ENCODE measurements at places on chromosomes 11 and 22.

GRCh38 chr11:47104261-47104950, 72.3 kb downstream of the ARFGAP2 start:
- no peak for DNase-seq

GRCh38 chr22:50620593-50621355, 7.2 kb downstream of the ARSA start:
- peak; percentile 68 for DNase-seq

GRCh38 chr11:66006134-66006890, 4.0 kb downstream of the BANF1 start:
- no peak for DNase-seq

- peak; percentile 66 for DNase-seq
Observed at GRCh38 chr11:7575841-7576725, 62.3 kb downstream of the PPFIBP2 start.

GRCh38 chr11:116049383-116049782, 545.2 kb upstream of the CADM1 start:
- DNase-seq: no peak

DNA sequence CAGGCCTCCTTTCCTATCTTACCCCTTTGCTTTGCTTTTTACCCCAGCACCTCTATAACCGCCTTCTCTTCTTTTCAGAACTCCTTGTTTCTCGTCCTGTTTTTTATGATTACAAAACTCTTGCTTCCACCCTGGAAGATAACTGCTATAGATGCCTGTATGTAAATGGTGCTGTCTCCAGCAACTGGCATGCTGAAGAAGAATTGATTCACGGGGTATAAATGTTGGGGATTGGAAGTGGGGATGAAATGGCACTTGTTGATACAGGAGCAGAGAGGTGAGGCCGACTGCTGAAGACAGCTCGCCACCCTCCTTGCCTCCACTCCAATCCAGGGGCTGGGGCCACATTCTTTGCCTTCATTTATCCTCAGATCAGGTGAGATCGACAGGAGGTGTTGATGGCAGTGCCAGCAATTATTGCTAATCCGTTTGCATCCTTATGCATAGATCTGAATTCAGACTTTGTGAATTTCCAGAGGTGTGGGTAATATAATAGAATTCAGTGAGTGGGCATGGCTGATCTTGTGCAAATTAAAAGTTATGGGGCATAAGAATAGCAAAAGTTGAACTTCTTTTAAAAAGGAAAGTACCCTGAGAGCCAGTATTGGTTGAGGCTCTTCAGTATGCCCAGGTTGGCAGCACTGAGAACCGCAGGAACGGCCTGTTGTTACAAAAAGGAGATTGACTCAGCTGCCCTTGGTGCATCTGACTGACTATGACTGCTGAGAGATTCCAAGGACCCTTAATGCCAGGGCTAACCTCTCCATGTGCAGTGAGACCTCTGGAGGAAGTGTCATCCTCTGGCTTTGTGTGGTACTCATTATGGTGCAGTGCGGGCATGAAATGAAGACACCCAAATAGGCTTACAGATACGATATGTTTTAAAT, 5.3 kb downstream of the NEAT1 start:
- peak; percentile 71 for DNase-seq

DNA sequence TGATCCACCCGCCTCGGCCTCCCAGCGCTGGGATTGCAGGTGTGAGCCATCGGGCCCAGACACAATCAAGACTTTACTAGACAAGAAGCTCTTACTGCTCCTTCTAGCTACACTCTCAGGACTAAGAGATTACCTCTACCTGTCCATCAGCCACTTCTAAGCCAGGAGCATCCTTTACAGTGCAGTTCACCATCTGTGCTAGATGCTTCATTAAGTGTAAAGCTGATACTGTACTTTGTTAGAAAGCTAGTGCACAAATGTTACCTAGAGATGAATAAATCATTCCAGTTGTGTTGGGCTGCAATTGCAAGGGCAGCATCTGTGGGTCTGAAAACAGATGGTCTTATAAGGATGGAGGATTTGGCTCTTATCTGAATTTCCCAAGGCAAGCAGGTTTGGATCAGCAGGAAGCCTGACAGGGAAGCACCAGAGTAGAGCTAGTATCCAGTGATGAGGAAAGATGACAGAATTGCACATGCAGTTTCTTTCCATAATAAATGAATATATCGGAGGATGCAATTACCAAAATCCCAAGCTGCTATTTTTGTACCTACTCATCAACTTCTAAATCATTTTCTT, 58.3 kb downstream of the FAM168A start:
- DNase-seq: no peak

- no peak for DNase-seq
Observed at GRCh38 chr11:81756864-81757595, 976.6 kb downstream of the FAM181B start.

- DNase-seq: no peak
Observed at GRCh38 chr11:57547854-57548377, 10.5 kb downstream of the SMTNL1 start.

GRCh38 chr11:61814247-61814957, 2.4 kb downstream of the FADS1 start:
- no peak for DNase-seq

- DNase-seq: no peak
Observed at GRCh38 chr11:130947889-130948288, 31.6 kb upstream of the SNX19 start.

GRCh38 chr11:113488931-113489351, 13.7 kb upstream of the DRD2 start:
- no peak for DNase-seq

DNA sequence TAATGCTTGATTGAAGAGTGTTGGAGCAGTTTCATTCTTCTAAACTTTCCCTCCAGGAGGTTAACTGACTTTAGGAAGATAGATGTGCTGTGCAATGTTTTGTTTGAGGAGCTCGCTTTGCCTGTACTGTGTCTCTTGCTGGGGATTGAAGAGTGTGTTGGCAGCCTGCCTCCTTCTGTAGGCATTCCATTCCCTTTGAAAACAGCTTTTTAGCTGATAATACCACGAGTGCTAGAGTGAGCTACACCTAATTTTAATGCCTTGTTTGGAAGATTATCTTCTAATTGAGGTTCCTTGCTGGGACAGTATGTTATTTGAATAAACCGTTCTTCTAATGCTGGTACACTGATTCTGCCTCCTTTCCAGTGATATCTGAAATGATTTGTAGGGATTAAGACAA, 7.2 kb downstream of the DDX10 start:
- no peak for DNase-seq

- DNase-seq: no peak
Observed at GRCh38 chr11:87596176-87596575, 558.4 kb downstream of the TMEM135 start.

- no peak for DNase-seq
Observed at GRCh38 chr11:91859666-91860065, 365.0 kb upstream of the FAT3 start.

DNA sequence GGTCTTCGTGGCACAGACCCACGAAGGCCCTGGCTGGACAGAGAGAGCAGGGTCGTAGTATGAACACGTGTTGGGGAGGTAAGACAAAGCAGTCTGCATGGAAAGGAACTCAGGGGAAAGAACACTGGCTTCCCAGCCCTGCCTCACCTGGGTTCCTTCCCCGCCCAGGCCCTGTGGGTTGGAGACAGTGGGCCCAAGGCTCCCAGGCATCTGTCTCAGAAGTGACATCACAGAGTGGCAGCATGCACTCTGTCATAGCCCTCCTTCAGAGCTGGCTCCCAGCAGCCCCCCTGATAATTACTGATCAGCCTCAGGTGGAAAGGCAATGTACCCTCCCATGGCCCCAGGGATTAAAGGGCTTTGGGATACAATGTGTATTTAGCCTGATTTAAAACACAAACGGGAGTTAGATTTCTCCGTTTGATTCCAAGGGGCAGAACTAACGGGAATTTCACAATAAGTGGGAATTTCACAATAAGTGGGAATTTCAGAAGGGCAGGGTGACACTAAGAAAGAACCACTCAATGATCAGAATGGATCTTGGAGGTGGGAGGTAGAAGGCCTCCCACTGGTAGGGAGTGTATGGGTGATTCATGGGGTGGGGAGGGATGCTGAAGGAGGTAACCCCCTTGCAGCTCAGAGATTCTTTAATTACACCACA, 65.1 kb downstream of the SLC22A12 start:
- DNase-seq: no peak

DNA sequence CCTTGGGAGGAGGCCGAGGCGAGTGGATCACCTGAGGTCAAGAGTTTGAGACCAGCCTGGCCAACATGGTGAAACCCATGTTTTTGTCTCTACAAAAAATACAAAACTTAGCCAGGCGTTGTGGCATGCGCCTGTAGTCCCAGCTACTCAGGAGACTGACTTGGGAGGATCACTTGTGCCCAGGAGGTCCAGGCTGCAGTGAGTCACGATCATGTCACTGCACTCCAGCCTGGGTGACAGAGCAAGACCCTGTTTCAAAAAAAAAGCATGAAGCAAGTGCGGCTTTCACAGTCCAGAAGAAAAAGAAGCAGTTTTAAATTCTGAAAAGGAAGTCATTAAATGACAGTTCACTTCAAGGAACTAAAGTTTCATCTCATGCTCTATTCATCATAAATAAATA, 7.1 kb upstream of the LTO1 start:
- no peak for DNase-seq

GRCh38 chr11:124315052-124315451, 1.3 kb upstream of the OR8D1 start:
- DNase-seq: no peak

DNA sequence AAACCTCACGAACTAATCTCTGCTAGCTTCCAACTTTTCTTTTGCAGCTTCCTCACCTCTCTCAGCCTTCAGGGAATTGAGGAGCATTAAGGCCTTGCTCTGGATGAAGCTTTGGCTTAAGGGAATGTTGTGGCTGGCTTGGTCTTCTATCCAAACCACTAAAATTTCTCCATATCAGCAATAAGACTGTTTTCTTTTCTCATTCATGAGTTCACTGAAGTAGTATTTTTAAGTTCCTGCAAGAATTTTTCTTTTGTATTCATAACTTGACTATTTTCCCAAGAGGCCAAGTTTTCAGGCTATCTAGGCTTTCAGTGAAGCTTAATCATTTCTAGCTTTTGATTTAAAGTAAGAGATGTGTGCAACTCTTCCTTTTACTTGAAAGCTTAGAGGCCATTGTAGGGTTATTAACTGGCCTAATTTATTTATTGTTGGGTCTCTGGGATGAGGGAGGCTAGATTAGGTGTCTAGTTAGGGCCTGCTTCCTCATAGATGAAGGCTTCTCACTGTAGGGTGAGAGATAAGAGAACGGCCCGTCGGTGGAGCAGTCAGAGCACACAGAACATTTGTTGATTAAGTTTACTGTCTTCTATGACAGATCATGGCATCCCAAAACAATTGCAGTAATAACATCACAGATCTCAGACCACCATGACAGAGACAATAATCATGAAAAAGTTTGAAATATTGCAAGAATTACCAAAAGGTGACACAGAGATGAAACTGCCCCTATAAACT, 33.2 kb downstream of the CSF2RB start:
- no peak for DNase-seq

- no peak for DNase-seq
Observed at GRCh38 chr11:44028816-44029506, 18.8 kb upstream of the ACCSL start.

GRCh38 chr22:21041937-21042336, 3.8 kb upstream of the LRRC74B start:
- no peak for DNase-seq

- no peak for DNase-seq
Observed at GRCh38 chr11:95888439-95888838, 35.5 kb downstream of the MTMR2 start.

GRCh38 chr11:10022764-10023163, 271.3 kb downstream of the SBF2 start:
- no peak for DNase-seq

- DNase-seq: no peak
Observed at GRCh38 chr11:15539645-15540044, 424.9 kb downstream of the INSC start.

DNA sequence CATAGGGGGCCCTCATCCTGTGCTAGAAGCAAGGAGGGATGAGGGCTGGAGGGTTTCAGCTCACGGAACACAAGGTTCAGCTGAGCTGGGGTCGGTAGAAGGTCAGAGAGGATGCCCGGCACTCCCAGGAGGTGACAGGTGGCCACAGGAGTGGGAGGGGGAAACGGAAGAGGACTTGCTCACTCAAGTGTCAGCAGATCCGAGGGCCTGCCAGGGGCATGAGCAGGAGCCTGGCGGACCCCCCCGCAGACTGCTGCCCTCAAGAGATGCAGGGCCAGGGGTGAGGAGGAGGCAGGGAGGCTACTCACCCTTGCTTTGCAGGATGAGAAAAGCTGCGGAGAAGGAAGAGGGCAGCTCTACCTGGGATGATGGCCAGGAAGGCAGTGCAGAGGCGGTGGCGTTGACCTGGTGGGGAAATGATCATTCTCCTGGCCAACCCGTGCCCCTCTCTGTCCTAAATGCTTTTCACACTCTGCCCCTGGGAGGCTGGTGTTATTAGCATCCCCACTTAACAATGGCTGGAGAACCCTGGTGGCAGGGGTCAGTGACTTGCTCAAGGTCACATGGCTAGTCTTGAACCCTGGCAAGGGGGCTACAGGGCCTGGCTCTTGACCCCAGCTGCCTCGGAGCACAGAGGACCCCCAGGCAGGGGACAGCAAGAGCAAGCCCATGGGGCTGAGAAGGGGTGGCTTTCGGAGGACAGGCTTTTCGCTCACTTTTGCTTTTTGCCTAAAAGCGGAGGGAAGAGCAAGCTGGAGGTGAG, 30.1 kb upstream of the CSNK1E start:
- no peak for DNase-seq

GRCh38 chr11:24842308-24842707, 345.5 kb downstream of the LUZP2 start:
- DNase-seq: no peak

GRCh38 chr11:63641727-63642126, 27.5 kb upstream of the PLAAT3 start:
- DNase-seq: no peak

DNA sequence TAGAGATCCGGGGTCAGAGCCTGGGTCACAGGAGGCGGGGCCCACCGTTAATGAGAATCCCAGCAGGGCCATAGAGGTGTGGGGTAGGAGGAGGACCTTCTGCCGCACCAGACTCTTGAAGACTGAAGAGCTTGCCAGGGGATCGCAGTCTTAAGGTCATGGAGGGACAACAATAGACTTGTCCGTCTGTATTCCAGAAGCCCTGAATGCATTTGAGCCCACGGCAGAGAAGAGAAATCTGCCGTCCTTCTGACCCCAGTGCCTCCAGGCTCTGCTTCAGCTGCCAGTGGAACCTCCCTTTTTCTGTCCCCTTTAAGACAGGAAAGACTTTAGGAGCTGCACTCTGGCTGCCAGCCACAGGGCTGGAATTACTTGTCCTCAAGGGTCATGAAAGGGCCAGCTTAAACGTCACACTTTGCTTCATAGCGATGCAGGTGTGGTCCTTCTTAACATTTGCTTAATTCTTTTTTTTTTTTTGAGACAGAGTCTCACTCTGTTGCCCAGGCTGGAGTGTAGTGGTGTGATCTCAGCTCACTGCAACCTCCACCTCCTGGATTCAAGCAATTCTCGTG, 15.5 kb upstream of the ST3GAL4 start:
- DNase-seq: no peak

DNA sequence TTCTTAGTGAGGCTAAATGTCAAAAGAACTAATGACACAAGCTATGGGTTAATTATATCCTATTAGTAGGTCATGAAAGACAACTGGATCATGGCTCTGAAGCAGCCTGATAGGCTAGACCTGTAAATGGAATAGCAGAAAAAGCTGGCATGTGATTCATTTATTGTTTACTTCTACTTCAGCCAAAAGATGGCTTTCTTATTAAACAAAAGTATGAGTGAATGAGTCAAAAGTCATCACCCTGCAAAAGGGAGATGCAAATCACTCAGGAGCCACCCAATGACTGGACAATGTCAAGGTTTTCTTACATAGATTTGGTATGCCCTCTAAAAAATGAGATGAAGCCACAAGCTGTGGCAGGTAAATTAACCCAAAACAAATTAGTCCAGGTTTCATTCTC, 138.0 kb downstream of the TRPC6 start:
- DNase-seq: no peak
